Stimulated activated CD4-positive, alpha-beta T cell treated with anti-CD3 and anti-CD28 coated beads, Interleukin-1b, Interleukin-23, amount 100 ng/mL, for 48 hours (primary cell): ENCODE measurements at places on chromosomes 4 and X.

- no peak for DNase-seq
These were observed 126.5 kb downstream of the STIM2 start for GRCh38 chr4:26987191-26987590.

DNA sequence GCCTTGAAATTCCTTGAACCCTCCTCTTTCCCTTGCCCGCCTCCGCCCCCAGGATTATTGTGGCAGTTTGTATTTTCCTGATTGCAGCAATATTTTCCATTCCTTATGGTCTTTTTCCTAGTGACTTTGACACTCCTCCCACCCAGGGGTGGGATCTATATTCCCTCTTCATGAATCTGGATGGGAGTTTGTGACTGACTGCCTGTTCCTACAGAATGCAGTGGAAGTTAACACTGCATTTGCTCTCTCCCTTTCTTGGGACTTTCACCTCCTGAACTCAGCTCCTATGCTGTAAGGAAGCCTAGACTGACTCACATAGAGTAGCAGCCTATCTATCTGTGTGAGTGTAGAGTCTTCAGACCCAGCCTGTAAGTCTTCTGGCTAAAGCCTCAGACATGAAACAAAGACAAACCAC lies 2.2 kb downstream of the FUNDC2 start:
- DNase-seq, result no peak

DNA sequence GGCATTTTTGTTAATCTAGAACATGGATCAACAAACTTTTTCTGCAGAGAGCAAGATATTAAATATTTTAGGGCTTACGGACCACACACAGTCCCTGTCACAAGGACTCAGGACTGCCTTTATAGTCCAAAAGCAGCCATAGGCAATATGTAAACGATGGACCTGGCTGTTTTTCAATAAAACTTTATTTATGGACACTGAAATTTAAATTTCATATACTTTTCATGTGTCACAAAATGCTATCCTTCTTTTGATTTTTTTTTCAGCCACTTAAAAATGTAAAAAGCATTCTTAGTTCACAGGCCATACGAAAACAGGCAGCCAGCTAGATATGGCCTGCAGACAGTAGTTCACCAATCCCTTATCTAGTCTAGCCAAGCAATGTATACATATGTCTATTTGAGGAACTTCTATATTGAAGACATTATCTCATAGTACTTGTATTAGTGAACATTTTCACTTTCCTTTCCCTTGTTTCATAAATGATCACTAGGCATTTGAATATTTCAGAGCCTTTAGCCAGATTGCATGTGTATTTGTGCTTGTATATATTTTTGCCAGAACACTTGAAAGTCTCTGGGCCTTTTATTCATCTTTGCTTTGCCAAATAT lies 350.9 kb downstream of the RPA4 start:
- DNase-seq, result no peak

- DNase-seq, result no peak
These were observed 68.3 kb downstream of the LARP7 start for GRCh38 chr4:112704991-112705845.

DNA sequence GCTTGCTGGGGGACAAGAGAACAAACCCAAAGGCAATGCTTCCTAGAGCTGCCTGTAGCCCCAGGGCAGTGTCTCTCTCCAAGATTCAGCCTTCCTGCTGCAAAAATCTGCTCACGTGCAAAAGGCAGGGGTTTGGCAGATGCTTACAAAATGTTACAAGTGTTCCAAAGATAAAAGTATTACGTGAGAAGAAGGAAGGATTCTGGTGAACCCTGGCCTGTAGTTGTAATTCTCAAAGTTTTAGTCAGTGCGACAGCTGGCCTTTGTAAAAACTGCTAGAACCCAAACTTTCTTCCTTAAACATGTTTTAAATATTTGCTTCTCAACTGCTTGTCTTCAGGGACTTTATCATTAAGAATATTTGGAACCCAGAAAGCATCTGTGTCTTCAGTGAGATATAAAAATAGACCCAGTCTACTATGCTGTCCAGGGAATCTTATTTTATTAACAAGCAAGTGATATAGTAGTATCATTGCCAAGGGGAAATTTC lies 232.3 kb downstream of the FRMPD4 start:
- no peak for DNase-seq

DNA sequence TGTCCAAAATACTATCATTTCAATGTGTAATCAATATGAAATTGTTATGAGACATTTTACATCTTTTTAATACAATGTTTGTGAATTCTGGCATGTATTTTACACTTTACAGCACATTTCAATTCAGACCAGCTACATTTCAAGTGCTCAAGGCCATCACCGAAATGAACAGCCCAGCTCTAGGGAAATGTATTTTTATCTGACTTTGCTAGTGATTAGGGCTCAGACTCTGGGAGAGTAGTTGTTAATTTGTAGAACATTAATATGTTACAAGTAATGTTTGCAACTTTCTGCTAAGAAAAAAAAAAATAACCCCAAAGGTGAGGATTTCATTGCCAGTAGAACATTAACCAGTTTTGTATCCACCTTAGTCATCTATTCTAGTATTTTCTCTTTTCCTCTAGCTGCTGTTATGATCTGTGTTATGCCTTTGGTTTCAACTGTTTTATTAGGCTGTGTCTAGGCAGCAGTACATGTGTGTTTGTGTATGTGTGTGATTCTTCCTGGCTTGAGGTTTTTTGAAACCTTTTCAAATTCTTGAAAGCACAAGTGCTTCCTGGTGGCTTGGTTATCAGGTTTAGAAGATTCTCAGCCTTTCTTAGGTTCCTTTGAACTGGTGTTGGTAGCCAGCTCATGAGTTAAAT lies 125.9 kb downstream of the NSUN7 start:
- no peak for DNase-seq

- no peak for DNase-seq
These were observed 2.2 kb downstream of the PWWP3B start for GRCh38 chrX:106170318-106170717.

DNA sequence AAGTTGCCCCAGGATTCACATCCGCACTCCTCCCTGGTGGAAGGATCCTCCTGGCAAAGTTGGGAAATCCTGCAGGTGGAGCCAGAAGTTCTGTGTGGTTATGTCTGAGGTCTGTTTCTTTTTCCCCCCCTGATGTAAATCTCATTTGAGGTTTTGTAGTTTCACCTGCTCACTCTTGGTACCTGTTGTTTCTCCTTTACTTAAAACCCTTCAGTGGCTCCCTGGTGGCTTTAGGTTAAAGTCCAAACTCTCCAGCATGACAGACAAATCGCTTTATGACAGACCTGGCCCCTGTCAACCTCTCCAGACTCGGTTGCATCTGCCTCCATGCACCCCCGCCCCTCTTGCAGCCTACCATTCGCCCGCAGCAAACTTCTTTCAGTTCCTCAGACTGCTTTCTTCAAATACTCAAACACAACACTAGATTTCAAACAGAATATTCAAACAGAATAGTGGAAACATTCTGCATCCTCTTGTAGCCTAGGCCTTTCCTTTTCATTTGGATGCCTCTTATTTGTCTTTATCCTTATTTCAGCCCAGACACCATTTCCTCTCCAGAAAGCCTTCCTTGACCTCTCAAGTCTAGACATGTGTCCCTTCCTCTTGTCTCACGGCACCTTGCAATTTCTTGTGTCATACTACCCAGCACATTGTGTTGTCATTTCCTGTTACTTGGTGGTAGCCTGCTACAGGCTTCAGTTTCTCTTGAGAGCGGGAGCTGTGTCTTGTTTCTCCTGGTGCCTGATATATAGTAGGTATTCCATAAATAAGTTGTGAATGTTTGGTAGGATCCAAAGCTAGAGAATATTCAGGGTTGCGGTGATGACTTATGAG lies 24.8 kb downstream of the IL13RA1 start:
- DNase-seq, result no peak

DNA sequence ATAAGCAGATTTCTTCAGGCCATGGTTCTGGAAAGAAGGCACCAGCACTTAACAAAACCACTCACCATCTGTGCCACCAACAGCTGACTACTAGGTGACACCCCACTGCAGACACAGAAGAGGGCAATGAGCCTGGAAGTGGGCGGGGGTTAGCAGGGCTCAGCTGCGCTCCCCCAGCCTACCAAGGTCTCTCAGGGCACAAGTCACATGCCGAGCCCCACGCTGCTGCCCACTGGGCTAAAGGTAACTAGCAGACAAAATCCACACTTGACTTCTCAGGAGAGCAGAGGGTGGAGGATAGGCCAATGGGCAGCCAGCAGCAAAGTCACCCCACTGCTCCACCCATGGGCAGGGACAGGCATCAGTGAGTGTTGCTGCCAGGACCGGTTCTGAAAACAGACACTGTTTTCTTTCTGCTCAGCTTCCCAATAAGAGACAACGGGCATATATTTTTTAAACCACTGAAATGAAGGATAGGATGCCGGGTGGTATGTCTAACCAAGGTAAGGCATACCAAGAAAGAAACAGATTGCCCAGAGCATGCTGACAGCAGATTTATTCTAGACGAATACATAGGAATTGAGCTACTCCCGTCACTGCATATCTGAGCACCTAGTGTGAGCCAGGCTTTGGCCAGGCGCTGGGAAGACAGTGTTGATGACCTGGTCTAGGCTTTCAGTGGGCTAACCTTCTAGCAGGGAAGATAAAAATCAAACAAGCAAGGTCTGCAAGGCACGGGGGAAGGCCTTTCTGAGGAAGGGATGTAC lies 20.1 kb downstream of the ACSL1 start:
- DNase-seq, result no peak

DNA sequence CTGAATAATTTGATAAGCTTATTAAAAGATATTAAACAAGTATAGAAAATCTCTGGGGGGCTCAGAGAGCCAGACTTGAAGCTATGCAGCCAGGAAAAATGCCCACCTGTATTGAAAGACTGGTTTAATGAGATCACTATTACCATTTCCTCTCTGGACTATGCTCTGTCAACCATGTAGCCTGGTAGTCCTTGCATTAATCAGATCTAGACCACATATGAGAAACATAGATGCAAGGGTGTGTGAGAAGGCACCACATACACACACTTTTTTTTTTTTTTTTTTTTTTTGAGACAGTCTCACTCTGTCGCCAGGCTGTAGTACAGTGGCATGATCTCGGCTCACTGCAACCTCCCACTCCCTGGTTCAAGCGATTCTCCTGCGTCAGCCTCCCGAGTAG lies 75.9 kb upstream of the ATP8A1 start:
- no peak for DNase-seq

DNA sequence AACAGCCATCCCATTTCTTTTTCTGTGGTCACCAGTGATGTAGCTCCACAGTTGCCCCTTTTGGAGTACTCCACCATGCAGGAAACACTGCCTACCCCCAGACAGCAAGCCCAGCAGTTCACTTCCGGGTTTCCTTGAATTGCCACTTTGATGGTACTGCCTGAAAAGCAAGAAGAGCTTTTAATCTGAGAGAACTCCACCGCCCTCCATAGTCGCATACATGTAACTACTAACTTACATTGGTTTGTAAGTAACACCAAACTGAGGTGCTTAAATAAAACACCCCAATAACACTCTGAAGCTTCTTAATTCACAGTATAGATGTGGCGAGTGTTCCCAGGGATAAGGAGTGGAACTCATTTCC lies 53.6 kb upstream of the HPSE start:
- DNase-seq, result peak; percentile 17

- no peak for DNase-seq
These were observed 549.3 kb downstream of the ARAP2 start for GRCh38 chr4:35695003-35695402.

- DNase-seq, result no peak
These were observed 466.3 kb downstream of the NAF1 start for GRCh38 chr4:162700358-162700757.

DNA sequence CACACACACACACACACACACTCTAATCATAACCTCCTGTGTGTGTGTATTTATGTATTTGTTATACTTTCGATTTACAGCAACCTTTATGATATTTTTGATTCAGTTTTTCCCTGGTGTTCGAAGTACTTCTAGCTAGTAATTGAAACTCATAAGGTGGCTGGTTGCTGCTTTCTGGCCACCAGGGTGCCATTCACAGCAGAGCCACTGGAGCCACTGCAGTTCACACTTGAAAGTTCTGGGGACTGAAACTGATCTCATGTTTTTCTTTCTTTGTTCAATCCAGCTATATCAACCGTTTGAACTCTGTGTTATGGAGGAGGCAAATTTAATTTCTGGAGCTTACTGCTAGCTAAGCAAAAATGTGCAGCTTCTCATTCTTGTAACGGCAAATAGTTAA lies 419.4 kb downstream of the ADGRL3 start:
- DNase-seq, result no peak

GRCh38 chr4:181685461-181685860 lies 557.7 kb upstream of the TENM3 start:
- DNase-seq, result no peak

DNA sequence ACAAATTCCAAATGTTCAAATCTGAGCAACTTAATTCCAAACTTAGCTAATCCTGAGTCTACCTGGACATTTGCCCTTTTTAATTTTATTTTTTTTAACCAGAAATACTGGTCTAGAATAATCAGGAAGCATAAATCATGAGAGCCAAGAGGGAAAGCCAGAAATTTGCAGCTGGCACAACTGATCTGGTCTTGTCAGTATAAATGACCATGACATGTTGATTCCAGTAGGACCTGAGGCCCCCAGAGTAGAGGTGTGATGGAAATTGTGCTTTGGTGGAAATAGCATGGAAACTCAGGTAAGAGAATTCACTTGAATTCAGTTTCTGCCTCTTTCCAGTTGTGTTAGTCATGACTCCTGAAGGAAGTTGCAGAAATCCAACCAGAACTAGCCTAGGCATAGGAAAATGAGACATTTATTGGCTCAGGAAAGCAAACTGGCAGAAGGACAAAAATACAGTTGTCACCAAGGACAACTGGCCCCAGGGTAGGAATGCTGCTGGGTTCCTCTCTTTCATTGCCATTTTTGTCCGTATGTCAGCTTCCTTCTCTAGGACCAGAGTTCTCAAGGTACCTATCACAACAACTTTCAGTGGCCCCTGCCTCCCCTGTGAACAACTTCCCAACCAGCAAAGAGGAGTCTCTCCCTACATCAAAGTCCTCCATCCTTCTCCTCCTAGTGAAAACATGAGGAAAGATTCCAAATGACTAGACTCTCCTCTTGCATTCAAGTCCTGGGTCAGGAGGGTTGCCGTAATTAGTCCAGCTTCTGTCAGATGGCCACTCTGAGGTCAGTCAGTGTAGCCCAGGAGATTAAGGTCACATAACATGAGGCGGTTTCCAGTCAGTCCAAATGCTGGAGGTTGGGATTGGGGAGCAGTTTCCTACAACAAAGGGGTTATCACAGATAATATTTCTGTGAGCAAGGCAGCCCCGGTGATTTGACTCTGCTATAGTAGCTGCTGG lies 29.3 kb upstream of the MYOZ2 start:
- DNase-seq, result no peak
